ENCODE measurements at places on chromosomes 2 and 18.

DNA sequence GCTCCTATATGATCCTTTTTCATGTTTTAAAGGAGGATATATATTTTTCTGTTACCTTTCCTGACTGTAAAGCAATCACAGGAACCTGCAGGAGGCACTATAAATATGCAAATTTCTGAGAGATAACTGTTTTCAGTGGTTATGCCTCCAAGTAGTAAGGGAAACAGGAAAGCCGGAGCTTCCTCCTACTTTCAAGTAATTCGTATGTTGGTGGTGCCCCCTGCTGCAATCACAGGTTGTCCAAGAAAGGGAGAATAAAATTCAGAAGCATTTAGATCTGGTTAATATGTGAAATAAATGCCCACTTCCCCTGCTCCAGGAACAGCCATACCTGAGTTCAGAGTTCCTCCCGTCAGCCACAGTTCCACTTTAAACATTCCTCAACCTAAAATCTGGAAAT is 12.0 kb upstream of the BCL11A start:
- DNase-seq, result no peak

- no peak for DNase-seq
Measured at GRCh38 chr2:5691985-5692529, at the start of gene SOX11. TSS of gene SOX11 (plus strand) at chr2:5692384. CDS start at chr2:5692722, 338 bp downstream.

GRCh38 chr18:3025544-3025943 is 12.6 kb upstream of the LPIN2 start:
- no peak for DNase-seq

GRCh38 chr2:126463892-126464674 is 191.9 kb upstream of the GYPC start:
- no peak for DNase-seq

DNA sequence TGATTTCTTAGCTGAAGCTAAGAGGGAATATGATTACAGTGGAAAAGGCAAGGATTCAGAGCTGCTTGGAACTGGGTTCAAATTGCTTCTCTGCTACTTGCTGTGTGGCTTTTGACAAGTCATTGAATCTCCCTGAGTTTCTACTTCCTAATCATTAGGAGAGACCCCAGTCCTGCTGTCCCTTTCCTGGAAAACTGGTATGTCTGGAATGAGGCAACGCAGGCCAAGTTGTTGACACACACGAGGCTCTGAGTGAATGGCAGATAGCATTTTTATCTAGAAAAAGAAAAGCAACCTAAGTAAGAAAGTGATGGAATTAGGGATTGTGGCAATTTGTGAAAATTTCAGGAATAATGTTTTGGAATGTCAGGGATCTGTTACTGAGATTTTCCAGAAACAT is 123.6 kb downstream of the LPIN1 start:
- no peak for DNase-seq

DNA sequence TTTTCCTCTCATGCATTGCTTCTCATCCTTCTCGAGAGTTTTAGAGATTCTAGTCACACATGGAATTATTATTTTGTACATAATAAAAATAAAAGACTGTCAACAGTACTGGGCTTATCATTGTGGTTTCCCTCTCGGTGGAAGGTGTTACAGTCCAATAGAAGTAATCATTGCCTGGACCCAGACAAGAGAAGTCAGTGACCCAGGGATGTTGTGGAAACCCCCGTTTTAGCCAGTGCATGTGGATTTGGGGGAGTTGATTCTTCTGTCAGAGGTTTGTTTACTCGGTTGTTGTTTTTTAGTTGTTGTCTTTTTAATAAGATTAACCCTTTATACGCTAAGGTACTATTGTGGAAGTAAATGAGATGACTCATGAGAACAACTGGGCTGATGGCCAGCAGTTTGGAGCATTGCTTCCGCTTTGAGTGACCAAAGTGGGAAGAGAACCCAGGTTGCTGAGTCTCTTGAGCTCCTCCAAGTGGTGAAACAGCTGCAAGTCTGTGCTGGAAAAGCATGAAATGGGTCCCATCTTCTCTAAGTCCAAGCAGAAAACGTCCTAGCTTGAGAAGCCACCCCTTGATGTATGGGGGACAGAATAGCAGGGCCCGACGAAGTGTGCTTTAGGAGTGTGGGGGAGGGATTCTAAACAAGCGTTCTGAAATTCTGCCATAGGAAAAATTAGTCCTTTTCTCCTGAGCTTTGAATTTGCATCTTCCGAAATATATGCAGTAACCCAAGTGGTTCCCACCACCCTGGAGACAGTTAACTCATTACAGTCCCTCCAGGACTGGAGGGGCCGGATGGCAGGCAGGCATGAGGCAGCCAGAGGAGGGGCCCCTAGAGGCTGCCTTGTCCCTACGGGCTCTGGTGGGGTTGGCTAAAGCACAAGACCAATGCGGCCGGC is 61.8 kb upstream of the GPR45 start:
- no peak for DNase-seq

DNA sequence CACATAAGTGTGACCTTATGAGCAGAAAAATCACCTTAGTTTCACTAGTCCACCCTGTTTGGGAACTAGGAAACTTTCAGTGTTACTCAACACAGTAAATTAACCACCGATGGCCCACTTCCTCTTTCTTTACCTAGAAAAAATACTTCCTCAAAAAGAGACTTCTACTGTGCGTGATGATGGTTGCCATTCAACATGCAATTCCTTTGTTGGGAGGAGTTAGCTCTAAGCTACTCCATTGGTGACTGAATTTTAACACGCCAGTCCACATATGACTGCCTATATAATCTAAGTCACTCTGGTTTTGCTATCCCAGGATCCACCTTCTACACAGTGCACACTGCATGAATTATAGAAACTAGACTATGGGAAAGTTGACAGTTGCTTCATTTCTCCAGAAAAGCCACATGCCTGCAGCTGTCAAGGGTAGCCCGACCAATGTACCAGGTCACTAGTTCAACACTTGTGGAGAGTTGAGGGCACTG is 47.8 kb upstream of the REG3G start:
- DNase-seq, result no peak

DNA sequence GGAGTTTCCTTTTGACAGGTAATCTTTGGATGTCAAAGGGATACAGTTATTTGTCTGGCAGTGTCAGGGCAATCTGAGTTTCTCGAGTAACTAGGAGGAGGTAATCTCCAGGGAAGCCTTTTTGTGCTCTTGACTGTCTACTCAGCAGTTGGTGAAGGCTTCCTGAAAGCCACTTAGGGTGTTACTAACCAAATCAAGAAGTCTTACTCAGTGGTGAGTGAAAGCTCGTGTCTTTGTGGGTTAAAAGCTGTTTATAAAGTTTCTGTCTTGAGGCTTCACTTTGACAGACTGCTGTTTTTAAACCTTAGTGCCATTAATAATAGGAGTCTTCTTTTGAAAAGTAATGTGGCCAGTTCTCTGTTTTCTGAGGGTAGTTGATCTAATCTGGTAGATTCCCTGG is 1.7 kb downstream of the THSD7B start:
- DNase-seq, result no peak

DNA sequence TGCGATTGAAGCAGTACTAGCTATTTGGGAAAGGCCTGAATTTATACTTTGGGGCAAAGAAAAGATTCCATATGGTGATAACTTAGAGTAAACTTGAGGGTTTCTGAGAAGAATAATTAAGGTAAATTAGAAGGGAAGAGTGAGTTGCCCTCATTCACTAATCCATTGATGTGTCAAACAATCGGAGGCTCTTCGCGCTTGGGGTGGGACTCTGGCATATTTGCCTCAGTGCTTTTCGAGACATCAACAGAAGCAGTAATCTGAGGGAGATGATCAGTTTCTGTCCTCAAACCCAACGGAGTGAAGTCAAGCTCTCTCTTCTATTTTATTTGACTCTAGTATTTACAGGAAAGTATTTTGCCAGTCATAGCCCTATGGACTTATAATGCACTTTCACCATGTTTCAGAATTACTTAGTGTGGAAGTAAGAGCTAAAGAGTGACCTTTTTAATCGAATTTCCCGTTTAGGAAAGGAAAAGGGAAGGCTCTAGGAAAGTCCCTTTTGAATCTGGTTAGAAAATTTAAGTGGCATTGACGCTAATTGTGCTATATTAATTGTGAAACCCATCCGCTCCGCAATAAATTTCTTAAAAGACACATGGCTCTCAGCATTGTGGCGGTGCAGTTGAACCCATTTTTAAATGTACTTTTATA is 1.3 kb downstream of the RAB10 start:
- no peak for DNase-seq

DNA sequence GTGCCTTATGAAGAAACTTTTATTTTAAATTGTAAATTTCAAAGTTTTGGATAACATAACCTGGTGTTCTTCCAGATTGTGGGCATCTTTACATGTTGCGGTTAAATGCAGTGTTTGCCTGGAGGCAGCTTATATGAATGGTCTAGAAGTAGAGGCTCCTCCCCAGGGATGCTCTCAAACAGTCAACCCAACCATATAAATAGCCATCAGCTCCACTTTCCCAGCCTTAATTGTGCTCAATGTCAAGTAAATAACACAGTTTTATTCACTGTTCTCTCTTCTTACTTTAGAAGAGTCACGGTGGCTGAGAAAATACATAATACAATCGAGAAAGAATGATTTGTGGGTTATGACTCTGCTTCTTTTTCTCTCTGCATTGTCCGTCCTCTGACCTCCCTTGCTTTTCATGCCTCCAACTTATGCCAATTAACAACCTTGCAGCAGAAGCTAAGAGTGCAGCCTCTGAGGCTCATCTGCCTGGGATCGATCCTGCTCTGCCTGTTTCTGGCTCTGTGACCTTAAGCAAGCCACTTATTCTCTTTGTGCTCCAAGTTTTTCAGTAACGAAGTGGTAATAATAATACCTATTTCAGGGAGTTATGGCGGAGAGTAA is 100.3 kb downstream of the DAW1 start:
- no peak for DNase-seq

GRCh38 chr18:61639886-61640285 is 252.9 kb downstream of the RNF152 start:
- DNase-seq, result no peak

DNA sequence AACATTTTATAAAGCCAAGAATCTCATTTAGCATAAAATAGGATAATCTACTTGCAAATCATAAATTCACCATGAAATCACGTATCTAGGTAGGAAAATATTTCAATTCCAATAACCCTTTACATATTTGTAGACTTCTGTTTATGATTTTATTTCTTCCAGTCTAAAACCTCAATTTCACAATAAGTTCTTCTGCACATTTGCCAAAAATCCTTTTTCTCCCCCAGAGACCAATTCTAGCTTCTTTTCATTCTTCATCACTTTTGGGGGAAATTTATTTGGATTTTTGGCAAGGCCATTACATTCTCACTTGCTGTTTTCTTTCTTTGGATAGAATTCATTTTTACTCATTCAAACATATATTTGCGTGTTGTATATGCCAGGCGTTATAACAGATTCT is 86.8 kb downstream of the SPRED2 start:
- DNase-seq, result no peak

GRCh38 chr2:32009516-32010256 is 1.1 kb downstream of the MEMO1 start:
- peak; percentile 8 for DNase-seq

DNA sequence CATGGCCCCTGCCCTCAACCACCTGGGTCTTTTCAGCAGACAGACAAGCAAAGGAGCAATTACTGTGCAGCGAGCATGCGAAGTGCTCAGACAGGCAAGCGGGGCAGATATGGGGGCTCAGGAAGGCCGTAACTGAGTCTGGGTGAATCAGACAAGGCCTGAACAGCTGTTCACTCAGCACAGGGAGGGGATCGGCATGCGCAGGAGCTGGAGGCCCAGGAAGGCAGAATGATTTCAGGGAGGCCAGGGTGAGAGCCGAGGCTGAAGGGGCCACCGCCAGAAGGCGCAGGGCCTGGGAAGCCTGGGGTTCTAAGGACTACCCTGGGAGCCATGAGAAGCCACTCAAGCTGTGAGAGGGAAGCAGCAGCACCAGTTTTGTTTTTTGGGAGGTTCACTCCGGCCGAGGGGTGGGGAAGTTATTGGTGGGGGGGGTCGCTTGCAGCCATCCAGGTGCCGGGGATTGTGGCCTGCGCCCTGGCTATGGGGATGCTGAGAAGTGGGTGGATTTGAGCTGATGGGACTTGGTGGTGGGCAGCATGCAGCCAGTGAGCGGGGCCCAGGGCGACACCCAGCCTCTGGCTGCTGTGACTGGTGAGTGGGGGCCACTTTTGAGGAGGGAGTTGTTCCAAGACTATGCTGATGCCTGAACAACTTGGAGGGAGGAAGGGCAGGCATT is 132.2 kb downstream of the TSN start:
- DNase-seq, result no peak

- DNase-seq, result no peak
Measured at GRCh38 chr2:71830497-71831192, 317.0 kb downstream of the CYP26B1 start.

DNA sequence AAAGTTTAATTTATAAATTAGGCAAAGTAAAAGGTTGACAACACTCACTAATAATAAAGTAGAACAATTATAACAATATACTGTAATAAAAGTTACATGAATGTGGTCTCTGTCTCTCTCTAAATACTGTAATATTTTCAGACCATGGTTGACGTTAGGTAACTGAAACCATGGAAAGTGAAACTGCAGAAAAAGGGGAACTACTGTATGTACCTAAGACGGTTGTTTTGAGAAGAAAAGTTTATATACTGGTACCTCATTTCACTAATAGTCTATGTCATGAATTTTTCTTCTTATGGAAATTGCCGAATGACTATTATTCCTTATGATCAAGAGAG is 166.7 kb upstream of the ZNF521 start:
- DNase-seq, result no peak

- DNase-seq, result no peak
Measured at GRCh38 chr2:216486708-216487107, 11.9 kb upstream of the RPL37A start.

DNA sequence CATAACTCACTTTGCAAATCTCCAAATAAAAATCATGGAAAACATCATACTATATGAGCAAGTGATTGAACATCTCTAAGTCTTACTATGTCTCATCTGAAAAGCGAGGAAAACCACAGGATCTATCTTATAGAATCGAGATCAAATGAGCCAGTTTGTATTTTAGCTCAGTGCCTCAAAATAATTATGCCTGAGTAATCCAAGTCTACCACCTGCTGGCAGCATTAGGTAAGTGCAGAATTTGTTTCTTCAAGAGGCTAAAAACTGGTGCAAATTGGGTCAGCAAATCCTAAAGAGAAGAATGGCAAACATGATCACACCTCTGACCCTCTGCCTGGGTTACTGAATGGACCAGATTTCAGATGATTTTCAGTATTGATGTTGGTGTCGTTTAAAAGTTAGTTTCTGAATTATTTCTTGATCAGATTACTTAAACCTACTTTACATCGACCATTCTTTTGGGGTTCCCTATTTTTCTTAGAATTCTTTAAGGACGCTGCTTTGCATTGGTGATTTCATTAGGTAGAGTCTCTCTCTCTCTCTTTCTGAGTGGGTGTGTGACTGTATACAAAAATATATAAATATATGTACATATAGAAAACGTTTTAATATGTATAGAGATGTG is 12.7 kb upstream of the FHOD3 start:
- no peak for DNase-seq

DNA sequence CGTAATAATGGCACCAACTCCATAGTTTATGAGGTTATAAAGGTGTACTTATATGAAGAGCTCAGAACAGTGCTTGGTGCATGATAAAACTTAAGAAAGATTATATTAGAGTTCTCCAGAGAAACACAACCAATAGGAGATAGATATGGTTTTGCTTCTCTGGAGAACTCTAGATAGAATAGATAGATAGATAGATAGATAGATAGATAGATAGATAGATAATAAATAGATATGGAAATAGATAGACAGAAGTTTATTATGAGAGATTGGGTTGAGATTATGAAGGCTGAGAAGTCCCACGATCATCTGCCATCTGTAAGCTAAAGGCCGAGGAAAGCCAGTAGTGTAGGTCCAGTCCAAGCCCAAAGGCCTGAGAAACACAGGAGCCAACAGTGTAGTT is 2.9 kb upstream of the MBOAT2 start:
- no peak for DNase-seq

Measured in stimulated activated CD8-positive, alpha-beta memory T cell treated with anti-CD3 and anti-CD28 coated beads, Interleukin-2, amount 100 ng/mL, for 1 hour (primary cell).